Activated CD8-positive, alpha-beta T cell treated with anti-CD3 and anti-CD28 coated beads, Interleukin-2, amount 10 ng/mL, durations not matched to agents 7 days and 5 days (primary cell): ENCODE measurements at places on chromosomes 11 and 22. TPM values are rescaled to one million over a fixed set of nuclear protein-coding genes. Genes with fewer than 3 reads are reported as not detected.

The MRGPRX4 gene
- total RNA-seq: not detected

The MYRF gene
- total RNA-seq: 2.8 TPM

The BRSK2 gene
- not detected for total RNA-seq

The HEPN1 gene
- not detected for total RNA-seq

The CCDC73 gene
- total RNA-seq: not detected

The GAL3ST3 gene
- total RNA-seq: not detected

The EIF1AD gene
- 53.5 TPM for total RNA-seq

The P2RX3 gene
- not detected for total RNA-seq

The PKP3 gene
- total RNA-seq: 0.13 TPM

The SLC5A4 gene
- total RNA-seq: not detected

The IRF7 gene
- total RNA-seq: 136 TPM

The ISX gene
- total RNA-seq: not detected

The THY1 gene
- not detected for total RNA-seq

The ROM1 gene
- 2.0 TPM for total RNA-seq

The OTOG gene
- total RNA-seq: not detected

The RFPL2 gene
- total RNA-seq: not detected

The RASSF10 gene
- total RNA-seq: not detected

The TBX1 gene
- total RNA-seq: 1.2 TPM

The APOBEC3B gene
- 12.1 TPM for total RNA-seq

The CDC45 gene
- total RNA-seq: 94.3 TPM

The LGALS1 gene
- total RNA-seq: 1,444 TPM

The PHLDA2 gene
- 2.6 TPM for total RNA-seq

The LRRC32 gene
- 0.32 TPM for total RNA-seq

The LBHD1 gene
- total RNA-seq: 22.3 TPM

The GAB4 gene
- not detected for total RNA-seq
